ENCODE measurements at places on chromosomes 3 and 15.
A peak's percentile ranks its signal among the peaks of the same experiment; 100 is the strongest.

DNA sequence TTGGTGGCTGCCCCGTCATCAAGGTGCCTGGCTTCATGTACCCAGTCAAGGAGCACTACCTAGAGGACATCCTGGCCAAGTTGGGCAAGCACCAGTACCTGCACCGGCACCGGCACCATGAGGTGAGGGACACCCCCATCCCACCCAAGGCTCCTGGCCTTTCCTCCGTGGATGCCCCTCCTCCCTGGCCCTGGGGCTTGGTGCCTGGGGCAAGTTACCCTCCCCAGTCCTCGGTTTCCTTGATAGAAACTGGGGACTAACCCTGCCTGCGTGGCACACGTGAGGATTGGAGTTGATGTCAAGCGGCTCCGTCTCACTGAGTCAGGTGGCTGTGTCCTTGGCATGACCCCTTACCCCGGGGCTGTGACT, 43.9 kb downstream of the DHX30 start:
- no peak for DNase-seq

DNA sequence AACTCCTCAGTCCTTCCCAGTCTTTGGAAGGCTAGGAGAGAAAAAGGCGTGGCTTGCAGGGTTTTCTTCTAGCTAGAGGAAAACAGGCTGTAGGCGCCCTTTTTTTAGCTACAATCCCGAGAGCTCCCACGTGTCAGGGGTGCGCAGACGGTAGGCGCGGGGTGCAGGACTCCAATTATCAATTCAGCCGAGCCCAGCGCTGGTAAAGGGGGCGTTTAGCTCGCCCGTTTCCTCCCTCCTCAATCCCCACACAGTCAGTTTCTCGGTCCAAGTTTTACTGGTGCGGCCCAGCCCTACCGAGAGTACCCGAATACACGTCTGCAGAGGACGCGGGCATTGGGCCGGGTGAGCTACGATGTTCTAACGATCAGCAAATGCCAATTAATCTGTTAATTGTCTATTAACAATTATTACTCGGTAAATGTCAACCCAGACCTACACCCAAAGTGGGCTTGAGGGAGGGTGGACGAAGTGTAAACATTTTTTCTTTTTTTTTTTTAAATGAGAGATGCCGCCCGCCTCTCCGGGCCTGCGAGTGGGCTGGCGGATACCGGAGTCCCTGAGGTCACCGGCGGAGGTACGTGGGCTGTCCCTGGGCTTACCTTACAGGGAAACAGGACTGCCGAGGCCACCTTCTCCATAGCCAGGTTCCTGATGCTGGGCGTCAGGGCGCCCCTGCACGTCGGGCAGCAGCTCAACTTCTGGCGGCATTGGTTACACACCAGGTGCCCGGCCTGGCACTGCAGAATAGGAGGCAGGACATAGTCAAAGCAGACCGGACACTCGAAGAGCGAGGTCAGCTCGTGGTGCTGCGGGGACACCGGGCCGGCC, 923 bp downstream of the SIAH2 start:
- peak; percentile 43 for DNase-seq

GRCh38 chr3:99250821-99251355, 349.4 kb upstream of the DCBLD2 start:
- no peak for DNase-seq

GRCh38 chr15:26615188-26615926, 157.5 kb downstream of the GABRB3 start:
- DNase-seq: no peak

- DNase-seq: no peak
Measured at GRCh38 chr3:124631727-124632126, 98.5 kb upstream of the UMPS start.

DNA sequence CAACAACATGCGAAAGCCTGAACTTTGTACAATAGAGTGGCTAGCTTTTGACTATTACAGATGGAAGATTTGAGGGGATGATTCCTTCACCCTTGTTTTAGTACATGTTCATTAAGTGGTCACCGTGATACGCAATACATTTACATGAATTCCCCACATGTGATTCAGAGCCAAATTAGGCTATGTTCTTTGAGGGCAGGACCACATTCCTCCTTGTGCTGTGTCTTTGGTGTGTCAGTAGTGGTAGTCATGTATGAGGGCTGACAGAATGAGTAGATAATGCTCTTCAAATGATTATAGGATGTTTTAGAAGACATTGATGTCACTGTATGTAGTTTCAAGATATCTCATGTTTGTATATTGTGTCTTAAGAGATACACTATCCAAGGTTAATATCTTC, 12.1 kb downstream of the PTPRG start:
- no peak for DNase-seq

DNA sequence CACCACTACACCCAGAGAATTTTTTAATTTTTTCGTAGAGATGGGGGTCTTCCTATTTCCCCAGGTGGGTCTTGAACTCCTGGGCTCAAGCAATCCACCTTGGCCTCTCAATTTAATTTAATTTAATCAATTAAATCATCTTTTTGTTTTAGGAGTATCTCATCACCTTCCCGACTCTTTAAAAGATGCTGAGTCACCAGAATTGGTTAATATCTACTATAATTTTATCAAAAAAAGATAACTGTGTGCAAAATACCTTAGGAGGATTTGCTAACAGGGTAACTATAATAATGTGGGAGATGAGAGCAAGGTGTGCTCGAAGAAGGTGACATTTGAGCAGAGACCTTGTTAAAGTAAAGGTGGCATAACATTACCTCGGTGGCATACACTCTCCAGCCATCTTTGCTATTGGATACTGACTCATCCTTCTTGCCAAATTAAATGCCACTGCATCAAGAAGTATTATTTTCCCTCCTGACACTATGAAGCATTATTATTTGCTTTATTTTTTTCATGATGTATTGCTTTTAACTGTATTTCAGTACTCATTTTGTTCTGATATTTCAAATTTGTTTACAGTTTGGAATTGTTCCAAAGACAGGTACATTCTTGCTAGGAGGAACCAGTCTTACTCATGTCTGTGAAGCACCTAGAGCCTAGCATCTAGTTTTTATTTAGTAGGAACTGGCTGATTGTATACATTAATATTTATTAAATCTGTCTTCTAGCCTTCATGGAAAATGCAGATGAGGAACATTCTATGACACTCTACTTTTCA, 200.7 kb downstream of the MBNL1 start:
- DNase-seq: no peak

DNA sequence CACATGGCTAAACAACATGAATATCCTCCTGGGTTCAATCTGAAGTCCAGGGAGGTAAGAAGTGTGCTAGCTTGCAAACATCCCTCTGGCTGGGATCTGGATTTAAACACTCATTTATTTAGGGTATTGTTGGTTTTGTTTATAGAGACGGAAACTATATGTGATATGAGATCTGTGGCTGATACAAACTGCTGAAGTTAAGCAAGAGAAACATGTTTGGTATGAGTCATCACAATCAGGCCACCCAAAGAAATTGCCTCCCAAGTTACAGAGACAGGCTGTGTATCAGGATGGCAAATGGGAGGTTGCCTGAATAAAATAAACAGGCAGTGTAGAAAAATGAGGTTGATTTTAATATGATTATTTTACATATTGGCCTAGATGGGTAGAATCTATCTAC, 562.1 kb downstream of the IGSF11 start:
- DNase-seq: no peak

DNA sequence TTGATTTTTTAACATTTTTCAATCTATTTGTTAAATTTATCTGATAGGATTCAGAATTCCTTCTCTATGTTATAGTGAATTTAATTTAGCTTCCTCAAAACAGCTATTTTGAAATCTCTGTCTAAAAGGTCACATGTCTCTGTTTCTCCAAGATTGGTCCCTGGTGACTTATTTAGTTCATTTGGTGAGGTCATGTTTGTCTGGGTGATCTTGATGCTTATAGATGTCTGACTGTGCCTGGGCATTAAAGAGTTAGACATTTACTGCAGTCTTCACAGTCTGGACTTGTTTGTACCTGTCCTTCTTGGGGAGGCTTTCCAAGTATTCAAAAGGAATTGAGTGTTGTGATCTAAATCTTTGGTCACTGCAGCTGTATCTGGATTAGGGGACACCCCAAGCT, 169.5 kb upstream of the C2CD4B start:
- peak; percentile 63 for DNase-seq

- DNase-seq: peak; percentile 95
Measured at GRCh38 chr15:33152502-33153109, 41.9 kb downstream of the FMN1 start.

DNA sequence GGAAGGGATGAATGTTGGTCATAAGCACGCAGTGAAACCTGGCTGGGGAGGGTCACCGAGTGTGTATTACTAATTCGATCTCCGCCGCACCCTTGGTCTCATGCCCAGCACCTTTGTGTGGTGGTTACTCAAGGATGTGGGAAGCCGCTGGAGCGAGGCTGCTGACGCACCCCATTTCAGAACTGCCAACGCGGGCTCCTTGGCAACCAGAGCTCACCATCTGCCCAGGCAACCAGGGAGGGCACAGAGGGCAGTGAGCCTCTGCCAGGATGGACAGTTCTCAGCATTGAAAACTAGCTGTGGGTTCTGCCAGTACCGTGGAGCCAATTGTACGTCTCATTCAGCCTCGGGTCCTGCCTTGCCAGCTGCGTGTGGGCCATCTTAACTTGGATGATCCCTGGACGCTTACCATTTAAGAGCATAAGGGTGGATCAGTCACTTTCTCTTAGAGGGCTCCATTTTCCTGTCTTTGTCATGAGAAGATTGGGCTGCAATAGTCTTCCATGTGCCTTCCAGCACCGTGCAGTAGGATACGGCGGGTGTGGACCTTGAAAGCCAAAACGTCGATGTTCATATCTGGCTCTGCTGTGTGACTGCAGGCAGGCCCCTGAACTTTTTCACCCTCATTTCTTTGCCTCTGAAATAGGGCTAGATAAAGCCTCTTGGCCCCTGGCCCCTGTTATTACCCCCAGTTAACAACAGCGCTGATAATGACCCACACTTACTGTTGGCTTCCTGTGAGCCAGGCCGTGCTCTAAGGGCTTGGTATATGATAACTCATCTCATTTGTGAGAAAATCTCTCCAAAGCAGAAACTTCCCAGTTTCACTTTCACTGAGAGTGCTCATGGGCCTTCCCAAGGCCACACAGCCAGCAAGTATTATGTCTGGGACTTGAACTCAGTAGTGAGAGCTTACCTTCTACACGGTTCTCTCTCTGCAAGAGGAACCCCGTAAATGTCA, 238.8 kb downstream of the OPA1 start:
- DNase-seq: peak; percentile 92

DNA sequence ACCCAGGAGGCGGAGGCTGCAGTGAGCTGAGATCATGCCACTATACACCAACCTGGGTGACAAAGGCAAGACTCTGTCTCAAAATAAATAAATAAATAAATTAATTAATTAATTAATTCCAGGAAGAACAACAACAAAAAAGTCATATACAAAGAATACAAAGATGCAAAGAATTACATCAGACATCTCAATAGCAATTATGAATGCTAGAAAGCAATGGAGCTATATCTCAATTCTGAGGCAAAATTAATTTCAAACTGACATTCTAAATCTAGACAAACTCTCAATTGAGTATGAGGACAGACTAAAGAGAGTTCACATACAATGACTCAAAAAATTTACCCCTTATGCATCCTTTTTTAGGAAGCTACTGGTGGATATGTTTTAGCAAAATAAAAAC, 69.6 kb upstream of the CTNNB1 start:
- DNase-seq: no peak

GRCh38 chr3:128455786-128456748, 10.6 kb downstream of the DNAJB8 start:
- DNase-seq: no peak

GRCh38 chr3:74845081-74845480, 230.6 kb upstream of the CNTN3 start:
- no peak for DNase-seq

DNA sequence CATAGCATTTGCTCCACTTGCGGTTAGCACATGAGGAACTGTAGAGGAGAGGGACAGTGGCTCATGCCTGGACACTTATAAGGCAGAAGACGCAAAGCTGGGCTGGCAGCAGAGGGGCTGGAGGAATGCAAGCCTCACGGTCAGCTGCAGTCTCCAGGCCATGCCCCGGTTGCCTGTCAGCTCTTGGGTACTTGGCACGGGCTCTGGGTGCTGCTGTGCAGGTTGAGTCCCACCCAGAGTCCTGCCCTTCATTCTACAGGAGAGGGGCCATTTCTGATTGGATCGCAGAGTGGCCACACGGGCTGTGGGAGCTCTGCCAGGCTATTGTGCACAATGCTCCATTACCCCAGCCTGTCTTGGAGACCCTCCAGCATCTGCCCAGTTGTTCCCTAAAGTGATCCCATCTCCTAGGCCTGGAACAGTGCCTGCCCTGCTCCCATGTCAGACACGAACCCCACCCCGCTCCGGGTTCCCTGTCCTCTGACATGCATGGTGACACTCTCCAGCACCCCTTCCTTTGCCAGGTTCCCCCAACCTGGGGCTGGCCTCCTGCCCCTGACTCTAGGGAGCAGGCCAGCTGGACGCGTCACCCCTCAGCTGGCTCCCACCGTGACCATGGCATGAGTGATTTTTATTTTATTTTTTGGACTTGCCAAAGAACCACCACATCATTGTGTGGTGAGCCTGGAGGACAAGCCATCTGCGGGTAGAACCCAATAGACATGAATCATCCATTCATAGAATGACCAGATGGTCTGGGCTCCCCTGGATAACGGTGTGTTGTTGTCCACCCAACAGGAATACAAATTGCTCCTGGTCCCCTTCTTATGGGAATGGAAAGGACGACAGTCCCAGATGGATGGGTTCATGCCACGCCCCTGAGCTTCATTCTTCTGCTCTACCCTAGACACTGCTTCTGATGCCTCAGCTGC, 51.0 kb upstream of the KLF13 start:
- no peak for DNase-seq

- peak; percentile 16 for DNase-seq
Measured at GRCh38 chr15:73398861-73399260, 30.1 kb upstream of the HCN4 start.

- no peak for DNase-seq
Measured at GRCh38 chr3:60277361-60277800, 973.9 kb downstream of the FHIT start.

DNA sequence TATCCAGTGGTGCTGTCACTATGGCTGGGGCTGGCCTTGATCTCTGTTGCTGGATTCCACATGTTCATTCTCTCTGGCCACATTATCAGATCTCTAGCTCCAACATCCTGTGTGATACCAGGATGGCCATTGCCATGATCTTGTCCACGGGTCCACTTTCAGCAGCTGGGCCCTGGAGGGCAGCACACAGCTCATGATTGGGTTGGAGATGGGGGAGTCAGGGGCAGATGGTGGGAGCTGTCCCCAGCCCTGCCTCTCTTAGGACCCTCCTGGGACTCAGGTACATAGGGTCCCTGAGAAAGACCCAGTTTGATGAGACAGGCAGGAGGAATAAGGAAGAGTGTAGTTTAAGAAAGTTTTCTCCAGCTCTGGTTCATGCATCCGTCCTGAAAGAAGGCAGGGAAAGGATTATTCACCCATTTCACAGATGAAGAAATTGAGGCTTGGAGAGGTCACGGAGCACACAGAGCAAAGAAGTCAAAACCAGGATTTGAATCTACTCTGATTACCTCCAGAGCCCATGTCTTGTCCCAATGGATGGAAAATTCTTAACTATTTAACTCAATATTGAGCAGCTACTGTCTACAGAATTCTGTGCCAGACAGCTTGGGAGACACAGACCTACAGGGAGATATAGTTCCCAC, 100.5 kb downstream of the LINGO1 start:
- DNase-seq: no peak

Data from suppressor macrophage treated with lipopolysaccharide for 4 hours (primary cell).